ENCODE measurements at places on chromosomes 16 and 17. TPM values are rescaled to one million over a fixed set of nuclear protein-coding genes. Genes with fewer than 3 reads are reported as not detected.

VAC14 gene
- total RNA-seq, result 63.8 TPM

CPPED1 gene
- total RNA-seq, result not detected

DOC2A gene
- 18.0 TPM for total RNA-seq

MMP28 gene
- not detected for total RNA-seq

CLEC3A gene
- total RNA-seq, result not detected

VPS25 gene
- total RNA-seq, result 93.9 TPM

TMC5 gene
- 149 TPM for total RNA-seq

KRT222 gene
- not detected for total RNA-seq
